H9 (cell line): ENCODE measurements at places on chromosomes 3 and 15.

DNA sequence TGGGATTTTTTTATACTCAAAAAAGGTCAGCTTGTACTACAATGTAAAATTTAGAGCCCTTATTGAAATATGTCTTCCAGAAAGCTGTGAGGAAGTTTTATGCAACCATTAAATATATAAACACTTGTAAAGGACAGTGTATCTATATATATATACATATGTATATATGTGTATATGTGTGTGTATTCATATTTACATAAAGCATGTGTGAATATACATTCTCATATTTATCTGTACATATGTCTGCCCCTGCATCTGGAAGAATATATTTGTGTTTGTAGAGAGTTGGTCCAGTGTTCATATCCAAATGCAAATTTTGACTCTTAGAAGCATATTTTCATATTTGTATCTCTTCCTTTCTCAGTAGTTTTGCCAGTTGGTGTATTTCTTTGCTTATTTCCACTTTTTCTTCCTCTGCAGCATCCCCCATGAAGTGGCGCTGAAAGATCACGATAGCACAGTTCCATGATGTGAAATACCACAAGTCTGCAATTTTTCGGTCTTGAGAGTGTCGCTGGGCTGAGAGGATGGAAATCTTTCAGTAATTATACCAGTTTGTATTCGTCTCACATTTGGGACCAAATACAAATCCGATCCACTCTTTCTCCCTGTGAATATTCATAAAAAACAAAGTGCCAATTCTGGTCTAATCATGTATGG lies 311.7 kb upstream of the DPH6 start:
- no peaks in the 10 kb centered on the region for H3K27me3 ChIP-seq
- no peaks in the 10 kb centered on the region; the same call in 1 of the 2 replicates for H3K4me1 ChIP-seq
- H3K36me3 ChIP-seq = no peaks in the 10 kb centered on the region
- no peak overlapping the region for H3K27ac ChIP-seq
- no peak for DNase-seq
- H3K4me3 ChIP-seq = no peak overlapping the region

- H3K36me3 ChIP-seq = no peaks in the 10 kb centered on the region
- no peaks in the 10 kb centered on the region for H3K27me3 ChIP-seq
- H3K4me1 ChIP-seq = peaks cover under 1% of the 10 kb centered on the region; the same call in 1 of the 2 replicates
- H3K4me3 ChIP-seq = no peak overlapping the region
Observed at GRCh38 chr3:57820479-57820878, 64.4 kb downstream of the SLMAP start.

- no peak for DNase-seq
- H3K36me3 ChIP-seq = peaks cover 11% of the 10 kb centered on the region; the same call in 1 of the 2 replicates
- H3K4me1 ChIP-seq = no peaks in the 10 kb centered on the region
- no peak overlapping the region for H3K27ac ChIP-seq
- H3K4me3 ChIP-seq = no peak overlapping the region
Observed at GRCh38 chr3:44210967-44211366, 30.7 kb upstream of the TOPAZ1 start.

DNA sequence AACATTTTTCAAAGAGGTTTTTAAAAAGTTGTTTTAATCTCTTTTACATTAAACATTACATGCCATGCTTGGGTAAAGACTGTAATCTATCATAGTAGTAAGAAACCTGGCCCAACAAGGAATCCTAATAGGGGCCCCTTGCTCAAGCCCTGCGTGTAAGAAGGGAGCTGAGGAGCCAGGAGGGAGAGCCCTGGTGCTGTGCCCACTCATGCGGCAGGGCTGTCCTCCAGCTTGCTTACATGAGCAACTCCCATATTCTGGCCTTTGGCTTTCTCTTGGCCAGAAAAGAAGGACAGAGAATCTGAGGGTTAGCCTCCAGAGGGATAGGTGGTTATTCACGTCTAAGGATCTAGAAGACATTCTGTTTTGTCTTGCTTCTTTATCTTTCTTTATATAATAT lies 49.8 kb downstream of the KBTBD12 start:
- H3K27ac ChIP-seq = no peak overlapping the region
- H3K36me3 ChIP-seq = no peaks in the 10 kb centered on the region
- no peak overlapping the region for H3K4me3 ChIP-seq
- H3K27me3 ChIP-seq = no peaks in the 10 kb centered on the region

DNA sequence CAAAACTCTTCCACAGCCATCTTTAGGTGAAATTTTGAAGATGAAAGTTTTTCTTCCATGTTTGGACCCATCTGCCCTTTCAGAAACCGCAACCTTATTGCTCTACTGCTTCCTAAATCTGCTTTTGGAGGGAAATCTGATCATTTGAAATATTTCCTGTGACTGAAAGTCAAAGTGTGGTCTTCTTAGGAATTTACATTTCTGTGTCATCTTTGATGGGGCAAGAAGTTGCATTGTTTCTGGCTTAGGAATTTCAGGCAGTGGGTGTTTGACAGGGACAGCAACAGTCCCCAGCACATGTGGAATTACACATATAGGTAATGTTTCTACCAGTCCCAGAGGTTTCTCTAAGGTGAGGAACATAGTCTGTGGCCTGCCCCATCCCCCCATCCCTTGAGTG lies 5.3 kb upstream of the TYRO3 start:
- H3K4me3 ChIP-seq = no peak overlapping the region
- no peaks in the 10 kb centered on the region; the same call in 1 of the 2 replicates for H3K27me3 ChIP-seq
- H3K27ac ChIP-seq = no peak overlapping the region
- no peaks in the 10 kb centered on the region for H3K36me3 ChIP-seq
- no peaks in the 10 kb centered on the region; the same call in 1 of the 2 replicates for H3K4me1 ChIP-seq
- DNase-seq = no peak

DNA sequence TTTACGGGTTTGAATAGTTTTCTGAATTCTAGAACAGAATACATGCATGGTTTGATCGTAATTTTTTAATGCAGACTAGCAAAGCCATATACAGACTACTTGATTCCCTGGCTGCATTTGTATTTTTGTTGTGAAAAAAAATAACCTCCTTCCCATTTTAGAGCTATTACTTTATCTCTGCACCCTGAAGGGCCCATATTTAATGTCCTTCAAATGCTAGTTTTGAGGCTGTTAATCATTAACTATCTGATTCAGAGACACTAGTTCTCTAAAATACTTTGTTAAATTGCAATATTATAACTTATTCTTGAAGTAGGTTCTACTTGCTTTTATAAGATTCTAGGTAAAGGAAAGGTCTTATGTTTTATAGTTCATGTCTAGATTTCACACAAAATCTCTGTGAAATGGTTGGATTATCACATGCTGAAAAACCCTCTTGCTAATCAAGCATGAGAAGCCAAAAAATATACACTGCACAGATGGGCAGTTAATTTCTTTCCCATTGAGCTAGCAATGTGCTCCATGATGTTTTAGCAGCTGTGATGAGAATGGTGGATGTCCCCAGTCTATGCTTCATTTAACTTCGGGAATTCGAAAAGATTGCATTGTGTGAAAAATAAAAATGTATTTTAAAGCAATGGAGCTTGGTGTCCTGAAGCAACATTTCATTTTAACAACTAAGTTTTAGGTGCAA lies 634.0 kb upstream of the BCHE start:
- DNase-seq = no peak
- H3K27ac ChIP-seq = no peak overlapping the region
- H3K4me1 ChIP-seq = no peaks in the 10 kb centered on the region
- H3K4me3 ChIP-seq = no peak overlapping the region
- H3K27me3 ChIP-seq = no peaks in the 10 kb centered on the region

DNA sequence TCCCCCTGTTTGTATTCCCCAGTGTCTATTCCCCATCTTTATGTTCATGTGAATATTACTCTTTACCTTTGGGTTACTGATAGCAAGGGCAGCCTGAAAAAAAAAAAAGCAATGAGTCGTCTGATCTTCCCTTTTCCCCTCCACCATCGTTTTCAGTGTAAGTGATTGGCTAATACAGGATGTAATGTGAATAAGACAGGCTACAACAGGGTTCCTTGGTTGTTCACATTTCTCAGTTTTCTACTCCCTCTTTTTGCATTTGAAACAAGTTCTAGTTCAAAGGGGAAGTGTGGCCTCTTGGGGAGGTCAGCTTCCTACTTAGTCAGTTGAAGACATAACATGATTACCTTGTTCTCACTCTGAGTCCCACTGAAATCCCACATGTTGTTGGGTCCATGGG lies 278.0 kb upstream of the TRIM42 start:
- H3K4me1 ChIP-seq = no peaks in the 10 kb centered on the region
- H3K27ac ChIP-seq = no peak overlapping the region
- DNase-seq = no peak
- no peaks in the 10 kb centered on the region for H3K36me3 ChIP-seq

GRCh38 chr15:29266052-29266582 lies 3.5 kb downstream of the NSMCE3 start:
- H3K36me3 ChIP-seq = no peaks in the 10 kb centered on the region
- peaks cover 1% of the 10 kb centered on the region; the same call in 1 of the 2 replicates for H3K4me1 ChIP-seq
- no peak for DNase-seq
- H3K4me3 ChIP-seq = no peak overlapping the region
- no peak overlapping the region for H3K27ac ChIP-seq

DNA sequence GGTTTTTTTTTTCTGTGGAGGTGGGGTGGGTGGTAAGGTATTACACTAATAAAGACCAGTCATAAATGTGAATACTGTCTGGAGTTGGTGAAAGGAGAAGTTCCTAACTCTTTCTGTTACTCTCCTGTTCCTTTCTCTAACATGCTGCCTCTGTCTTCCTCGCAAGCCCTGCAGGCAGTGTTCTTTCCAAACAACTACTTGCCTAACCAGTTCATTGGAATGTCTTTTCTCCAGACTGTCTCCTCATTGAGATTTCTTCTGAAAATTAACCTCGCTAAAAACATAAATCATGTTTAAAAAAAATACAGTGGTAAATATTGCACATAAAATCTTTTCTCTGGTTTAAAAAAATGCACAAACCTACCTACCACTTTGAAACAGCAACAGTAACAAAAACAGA lies 135.2 kb downstream of the TP63 start:
- DNase-seq = no peak
- no peak overlapping the region for H3K4me3 ChIP-seq
- peaks cover 4% of the 10 kb centered on the region for H3K36me3 ChIP-seq
- peaks cover 3% of the 10 kb centered on the region; the same call in 1 of the 2 replicates for H3K4me1 ChIP-seq
- H3K27me3 ChIP-seq = no peaks in the 10 kb centered on the region
- H3K27ac ChIP-seq = no peak overlapping the region

GRCh38 chr3:173916799-173917198 lies 519.3 kb downstream of the NLGN1 start:
- no peak overlapping the region for H3K27ac ChIP-seq
- no peaks in the 10 kb centered on the region for H3K36me3 ChIP-seq
- no peaks in the 10 kb centered on the region for H3K27me3 ChIP-seq
- no peak for DNase-seq
- H3K4me3 ChIP-seq = no peak overlapping the region
- H3K4me1 ChIP-seq = peaks cover 7% of the 10 kb centered on the region; the same call in 1 of the 2 replicates

- no peak for DNase-seq
- no peaks in the 10 kb centered on the region for H3K4me1 ChIP-seq
- H3K27me3 ChIP-seq = no peaks in the 10 kb centered on the region
- no peak overlapping the region for H3K27ac ChIP-seq
Observed at GRCh38 chr3:87002346-87002745, 11.4 kb upstream of the VGLL3 start.

DNA sequence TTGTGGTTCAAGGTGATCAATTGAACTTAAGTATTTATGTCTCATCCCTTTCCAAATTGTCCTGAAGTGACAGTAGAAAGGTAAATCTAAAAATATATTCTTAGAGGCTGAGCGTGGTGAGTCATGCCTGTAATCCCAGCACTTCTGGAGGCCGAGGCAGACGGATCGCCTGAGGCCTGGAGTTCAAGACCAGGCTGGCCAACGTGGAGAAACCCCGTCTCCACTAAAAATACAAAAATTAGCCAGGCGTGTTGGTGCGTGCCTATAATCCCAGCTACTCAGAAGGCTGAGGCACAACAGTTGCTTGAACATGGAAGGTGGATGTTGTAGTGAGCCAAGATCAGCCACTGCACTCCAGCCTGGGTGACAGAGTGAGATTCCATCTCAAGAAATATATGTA lies 226.6 kb downstream of the DPH6 start:
- no peak overlapping the region for H3K4me3 ChIP-seq
- DNase-seq = no peak
- H3K36me3 ChIP-seq = no peaks in the 10 kb centered on the region
- no peak overlapping the region for H3K27ac ChIP-seq

DNA sequence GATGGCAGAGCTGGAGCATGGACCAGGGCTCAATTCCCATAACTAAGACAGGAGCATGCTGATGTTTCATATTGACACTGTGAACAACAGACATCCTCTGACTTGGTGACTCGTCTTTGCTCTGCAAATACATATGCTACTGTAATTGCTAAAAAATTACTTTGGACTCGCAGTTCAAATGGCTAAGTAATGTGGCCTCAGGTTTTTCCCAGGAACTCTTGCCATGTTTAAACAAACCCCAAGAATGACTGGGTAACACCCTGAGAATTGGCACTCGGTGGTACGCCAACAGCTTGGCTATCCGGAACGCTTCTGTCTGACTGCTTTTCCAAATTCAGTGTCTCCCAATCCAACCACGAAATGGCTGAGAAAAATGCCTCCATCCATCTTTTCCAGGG lies 456.7 kb upstream of the THBS1 start:
- no peak for DNase-seq
- peaks cover 4% of the 10 kb centered on the region; the same call in 1 of the 2 replicates for H3K4me1 ChIP-seq
- H3K4me3 ChIP-seq = no peak overlapping the region
- H3K36me3 ChIP-seq = no peaks in the 10 kb centered on the region
- H3K27ac ChIP-seq = no peak overlapping the region

- no peaks in the 10 kb centered on the region for H3K27me3 ChIP-seq
- H3K4me3 ChIP-seq = no peak overlapping the region
- H3K4me1 ChIP-seq = no peaks in the 10 kb centered on the region; the same call in 1 of the 2 replicates
- H3K36me3 ChIP-seq = peaks cover 7% of the 10 kb centered on the region
- no peak for DNase-seq
Observed at GRCh38 chr3:48023377-48023776, 7.2 kb upstream of the MAP4 start.

DNA sequence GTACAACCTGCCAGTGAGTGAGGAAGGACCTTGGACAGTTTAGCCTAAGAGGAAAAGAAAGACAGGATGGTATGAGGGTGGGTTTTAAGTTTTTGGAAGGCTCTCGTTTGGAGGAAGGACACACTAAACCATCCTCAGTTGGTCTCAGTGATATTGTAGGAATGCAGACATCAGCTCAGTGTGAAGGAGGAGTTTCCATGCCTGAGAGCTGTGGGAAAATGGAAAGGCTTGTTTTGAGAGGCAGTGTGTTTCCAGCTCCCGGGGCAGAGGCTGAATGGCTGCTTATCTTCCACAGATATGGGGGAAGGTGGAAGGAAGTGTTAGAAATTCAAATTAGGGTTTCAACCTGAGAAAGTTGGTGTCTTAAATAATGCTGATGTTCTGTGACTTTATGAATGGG lies 89.6 kb upstream of the MYZAP start:
- H3K27me3 ChIP-seq = no peaks in the 10 kb centered on the region
- no peak overlapping the region for H3K4me3 ChIP-seq
- peaks cover 3% of the 10 kb centered on the region; the same call in 1 of the 2 replicates for H3K4me1 ChIP-seq

- H3K4me3 ChIP-seq = peak overlapping the region; percentile 68
- H3K4me1 ChIP-seq = peaks cover 9% of the 10 kb centered on the region; the same call in 1 of the 2 replicates
- no peak overlapping the region for H3K27ac ChIP-seq
- DNase-seq = no peak
- H3K27me3 ChIP-seq = peaks cover 96% of the 10 kb centered on the region
Observed at GRCh38 chr15:67828278-67828968, 3.1 kb downstream of the SKOR1 start.

GRCh38 chr3:19248143-19248542 lies 99.8 kb downstream of the KCNH8 start:
- H3K27me3 ChIP-seq = no peaks in the 10 kb centered on the region
- H3K4me3 ChIP-seq = no peak overlapping the region
- H3K27ac ChIP-seq = no peak overlapping the region
- DNase-seq = no peak
- H3K36me3 ChIP-seq = peaks cover 3% of the 10 kb centered on the region
